ENCODE measurements at places on chromosomes 13 and 19. TPM values are rescaled to one million over a fixed set of nuclear protein-coding genes. Genes with fewer than 3 reads are reported as not detected.

CABP5 gene
- not detected for polyA plus RNA-seq

- no peak overlapping the region for H3K27ac ChIP-seq
- H3K4me3 ChIP-seq: no peak overlapping the region
- DNase-seq: no peak
- H3K36me3 ChIP-seq: no peaks in the 10 kb centered on the region
Observed at GRCh38 chr19:38492181-38492813, 58.8 kb downstream of the RYR1 start.

- H3K27ac ChIP-seq: no peak overlapping the region
- H3K36me3 ChIP-seq: no peaks in the 10 kb centered on the region
- H3K27me3 ChIP-seq: no peaks in the 10 kb centered on the region
- no peak for DNase-seq
- H3K4me3 ChIP-seq: no peak overlapping the region
Observed at GRCh38 chr13:106548064-106548696, 12.7 kb upstream of the EFNB2 start.

LRRC8E gene
- polyA plus RNA-seq: 2.4 TPM

GRCh38 chr19:32178401-32178800 is 167.0 kb upstream of the ZNF507 start:
- H3K4me1 ChIP-seq: no peaks in the 10 kb centered on the region
- H3K4me3 ChIP-seq: no peak overlapping the region
- H3K27me3 ChIP-seq: peaks cover 5% of the 10 kb centered on the region
- H3K36me3 ChIP-seq: no peaks in the 10 kb centered on the region
- peak; percentile 5 for DNase-seq

DNA sequence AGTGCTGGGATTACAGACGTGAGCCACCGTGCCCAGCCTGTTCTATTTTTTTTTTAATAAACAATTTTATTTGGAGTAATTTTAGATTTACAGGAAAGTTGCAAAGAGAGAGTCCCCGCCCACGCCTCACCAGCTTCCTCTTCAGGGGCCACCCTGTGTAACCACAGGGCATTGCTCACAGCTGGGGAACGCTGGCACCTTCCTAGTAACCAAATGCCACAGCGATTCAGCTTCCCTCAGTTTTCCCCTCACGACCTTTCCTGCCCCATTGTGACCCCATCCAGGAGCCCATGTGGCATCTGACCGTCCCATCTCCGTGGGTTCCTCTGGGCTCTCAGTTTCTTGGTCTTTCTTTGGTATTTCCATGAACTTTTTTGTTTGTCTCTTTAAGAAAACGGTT is 83.9 kb downstream of the GNG7 start:
- no peak for DNase-seq
- H3K4me3 ChIP-seq: no peak overlapping the region
- peak overlapping the region; percentile 77 for H3K27ac ChIP-seq
- peaks cover 15% of the 10 kb centered on the region for H3K4me1 ChIP-seq
- no peaks in the 10 kb centered on the region for H3K27me3 ChIP-seq

AZU1 gene
- polyA plus RNA-seq: 1.1 TPM

CLASRP gene
- polyA plus RNA-seq: 39.8 TPM

- H3K36me3 ChIP-seq: no peaks in the 10 kb centered on the region
- H3K27me3 ChIP-seq: no peaks in the 10 kb centered on the region
- no peaks in the 10 kb centered on the region for H3K4me1 ChIP-seq
- no peak overlapping the region for H3K27ac ChIP-seq
- H3K4me3 ChIP-seq: no peak overlapping the region
Observed at GRCh38 chr13:110008816-110009215, 222.4 kb upstream of the IRS2 start.

DNA sequence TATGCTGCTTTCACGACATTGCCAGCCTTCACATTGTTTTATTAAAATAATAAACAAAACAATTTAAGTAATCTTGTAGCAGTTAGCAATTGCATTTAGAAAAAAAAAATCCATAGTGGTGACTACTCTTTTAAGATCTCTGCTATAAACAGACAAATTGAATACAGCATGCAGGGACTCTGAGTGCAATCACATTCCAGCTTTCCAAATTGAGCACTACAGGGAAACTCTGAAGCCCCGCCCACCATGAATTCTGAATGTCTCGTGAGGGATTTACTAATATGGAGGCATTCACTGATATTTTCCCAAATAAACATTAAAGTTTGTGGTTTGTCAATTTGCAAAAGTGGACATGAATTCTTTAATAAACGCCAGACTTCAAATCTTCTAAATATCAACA is 698.8 kb downstream of the LIG4 start:
- no peaks in the 10 kb centered on the region for H3K36me3 ChIP-seq
- no peaks in the 10 kb centered on the region for H3K27me3 ChIP-seq
- DNase-seq: no peak
- H3K27ac ChIP-seq: no peak overlapping the region
- H3K4me3 ChIP-seq: no peak overlapping the region
- H3K4me1 ChIP-seq: no peaks in the 10 kb centered on the region

- H3K36me3 ChIP-seq: no peaks in the 10 kb centered on the region
- no peak overlapping the region for H3K27ac ChIP-seq
- no peaks in the 10 kb centered on the region for H3K4me1 ChIP-seq
Observed at GRCh38 chr13:104817271-104817670, 1718.2 kb downstream of the EFNB2 start.

LCP1 gene
- polyA plus RNA-seq: 17.3 TPM

DNA sequence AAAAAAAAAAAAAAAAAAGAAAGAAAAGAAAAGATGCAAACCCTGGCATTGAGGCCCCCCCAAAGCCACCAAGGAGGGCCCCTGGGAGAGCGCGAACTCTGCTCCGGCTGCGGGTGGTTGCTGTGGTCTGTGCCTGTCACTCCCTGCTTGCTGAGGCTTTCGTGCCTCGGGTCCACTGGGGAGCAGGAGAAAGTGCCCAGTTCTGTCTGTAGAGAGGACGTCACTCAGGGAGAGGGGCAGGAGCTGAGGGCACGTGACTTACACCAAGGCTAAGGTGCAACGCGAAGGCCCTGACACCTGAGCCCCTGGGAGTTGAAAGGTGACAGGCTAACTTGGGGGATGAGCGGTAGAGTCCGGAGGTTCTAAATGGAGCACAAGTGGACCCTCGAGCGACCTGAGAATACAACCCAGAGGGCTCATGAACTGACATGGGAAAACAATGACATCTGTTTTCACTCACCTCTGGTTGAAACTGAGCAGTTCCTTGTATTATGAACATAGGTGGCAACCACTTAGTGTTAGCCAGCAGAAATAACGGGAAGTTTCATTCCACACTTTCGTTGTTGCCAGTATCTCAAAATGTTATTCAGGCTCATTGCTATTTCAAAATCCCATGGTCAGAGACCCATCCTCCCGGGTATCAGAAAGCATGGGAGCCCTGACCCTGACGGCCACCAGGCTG is 69.2 kb upstream of the TM9SF2 start:
- H3K4me3 ChIP-seq: peak overlapping the region; percentile 27
- H3K27me3 ChIP-seq: no peaks in the 10 kb centered on the region
- peaks cover 15% of the 10 kb centered on the region for H3K4me1 ChIP-seq
- H3K36me3 ChIP-seq: no peaks in the 10 kb centered on the region
- no peak for DNase-seq

- H3K4me3 ChIP-seq: no peak overlapping the region
- no peaks in the 10 kb centered on the region for H3K4me1 ChIP-seq
- H3K27me3 ChIP-seq: no peaks in the 10 kb centered on the region
- DNase-seq: no peak
- H3K36me3 ChIP-seq: no peaks in the 10 kb centered on the region
Observed at GRCh38 chr19:30865511-30865910, 483.7 kb downstream of the TSHZ3 start.

ZIC5 gene
- not detected for polyA plus RNA-seq

DNA sequence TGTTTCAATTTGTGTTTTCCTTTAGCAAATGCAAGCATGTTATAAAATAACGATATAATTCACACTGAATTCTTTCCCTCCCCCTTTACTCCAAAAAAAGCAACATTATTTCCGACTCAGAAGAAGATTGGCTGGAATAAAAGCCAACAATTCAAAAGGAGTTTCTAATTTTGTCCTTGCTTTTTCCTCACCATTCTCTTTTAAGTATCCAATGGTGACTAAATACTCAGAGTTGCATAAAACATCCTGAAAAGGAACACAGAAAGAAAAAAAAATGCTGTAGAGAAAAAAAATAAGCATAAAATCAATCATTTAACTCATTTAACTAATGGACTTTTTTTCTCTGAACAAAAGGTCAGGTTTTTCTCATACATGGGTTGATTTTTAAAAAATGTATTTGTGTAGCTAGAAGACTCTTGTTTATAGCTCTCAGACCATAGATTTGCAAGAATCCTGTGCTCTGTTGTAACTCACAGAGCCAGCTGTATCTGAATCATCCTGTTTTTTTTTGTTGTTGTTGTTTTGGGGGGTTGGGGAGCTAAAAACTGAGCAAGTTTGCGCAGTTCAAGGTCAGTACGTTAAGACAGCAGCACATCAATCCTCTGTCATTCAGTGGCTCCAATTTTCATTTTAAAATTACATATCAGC is 108.1 kb downstream of the PCDH17 start:
- no peaks in the 10 kb centered on the region for H3K4me1 ChIP-seq
- DNase-seq: no peak
- H3K36me3 ChIP-seq: no peaks in the 10 kb centered on the region
- H3K27ac ChIP-seq: no peak overlapping the region
- H3K4me3 ChIP-seq: no peak overlapping the region
- H3K27me3 ChIP-seq: no peaks in the 10 kb centered on the region

DNA sequence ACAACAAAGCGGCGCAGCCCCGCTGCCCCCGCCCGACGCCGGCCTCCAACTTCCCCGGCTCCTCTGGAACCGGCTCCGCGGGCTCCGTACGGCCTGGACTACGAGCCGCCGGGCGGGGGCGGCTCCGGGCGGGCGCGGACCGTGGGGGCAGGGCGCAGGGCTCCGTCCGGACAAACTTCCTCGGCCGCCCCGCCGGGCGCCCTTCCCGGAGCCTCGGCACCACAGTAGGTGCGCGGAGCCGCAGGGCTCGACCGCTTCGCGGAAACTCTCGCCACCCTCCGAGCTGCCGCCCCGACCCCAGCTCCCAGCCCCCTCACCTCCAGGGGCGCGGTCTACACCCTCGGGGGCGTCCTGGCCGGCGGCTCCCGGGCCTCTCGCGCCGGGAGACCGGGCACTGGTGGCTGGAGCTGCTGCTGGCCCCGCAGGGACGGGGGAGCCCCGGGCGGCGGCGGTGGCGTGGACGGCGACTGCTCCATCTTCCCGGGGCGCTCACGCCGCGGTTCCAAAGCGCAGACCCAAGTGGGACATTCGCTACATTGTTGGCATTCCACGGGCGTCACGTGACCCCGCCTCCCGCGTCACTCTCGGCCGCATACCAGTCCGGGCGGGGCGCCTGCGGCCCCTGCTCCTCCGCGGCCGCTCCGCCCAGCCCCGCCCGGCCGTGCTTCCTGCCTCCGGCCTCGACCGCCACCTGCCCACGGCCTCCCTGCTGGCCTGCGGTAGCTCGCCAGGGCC is at the start of gene LATS2:
TSS of gene LATS2 (minus strand) at position 558 of the 735 bp plus-strand sequence. CDS start 15,560 bp downstream, outside the sequence.
- H3K27me3 ChIP-seq: no peaks in the 10 kb centered on the region
- peaks cover 16% of the 10 kb centered on the region for H3K4me1 ChIP-seq

DNA sequence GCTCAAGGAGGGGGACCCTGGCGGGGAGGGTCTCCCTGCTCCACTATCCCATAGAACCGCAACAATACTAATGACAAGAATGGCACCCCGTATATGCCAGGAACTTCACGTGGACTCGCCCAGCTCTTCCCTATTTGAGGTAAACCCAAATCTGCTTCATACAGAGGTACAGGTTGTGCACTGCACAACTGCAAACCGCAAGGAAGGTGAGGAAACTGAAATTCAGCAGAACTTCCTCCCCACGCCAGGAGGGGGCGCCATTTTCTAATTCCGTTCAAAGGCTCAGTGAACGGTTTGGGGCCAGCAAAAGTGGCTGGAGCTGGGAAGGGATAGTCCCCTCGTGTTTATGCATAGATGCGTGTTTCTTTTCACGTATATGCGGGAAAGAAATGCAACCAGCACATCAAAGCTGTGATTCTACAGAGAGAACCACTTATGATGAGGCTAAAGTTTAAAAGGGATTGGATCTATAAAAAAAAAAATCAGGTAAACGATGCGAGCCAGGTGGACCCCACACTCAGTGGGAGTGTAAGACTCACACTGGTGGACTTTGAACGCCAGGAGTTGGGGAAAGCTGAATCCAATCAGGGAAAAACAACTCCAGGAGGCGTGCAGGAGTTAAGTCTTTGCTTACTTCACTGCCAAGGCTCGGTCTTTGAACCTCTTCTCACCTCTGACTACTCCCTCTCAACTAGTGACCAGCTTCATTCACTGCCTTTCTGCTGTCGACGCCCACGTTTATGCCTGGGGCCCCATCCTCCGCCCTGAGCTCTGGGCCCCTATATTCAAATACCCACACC is 20.3 kb downstream of the C19orf81 start:
- no peak overlapping the region for H3K4me3 ChIP-seq
- peak; percentile 31 for DNase-seq
- H3K27me3 ChIP-seq: peaks cover 35% of the 10 kb centered on the region
- H3K36me3 ChIP-seq: no peaks in the 10 kb centered on the region
- H3K4me1 ChIP-seq: no peaks in the 10 kb centered on the region
- H3K27ac ChIP-seq: no peak overlapping the region

- H3K27me3 ChIP-seq: no peaks in the 10 kb centered on the region
- H3K4me3 ChIP-seq: peak overlapping the region; percentile 50
- peaks cover 28% of the 10 kb centered on the region for H3K4me1 ChIP-seq
- peak; percentile 59 for DNase-seq
- peak overlapping the region; percentile 56 for H3K27ac ChIP-seq
- H3K36me3 ChIP-seq: peaks cover 31% of the 10 kb centered on the region
Observed at GRCh38 chr19:6423499-6424194, 964 bp downstream of the KHSRP start.

PSPN gene
- polyA plus RNA-seq: 0.67 TPM

DNA sequence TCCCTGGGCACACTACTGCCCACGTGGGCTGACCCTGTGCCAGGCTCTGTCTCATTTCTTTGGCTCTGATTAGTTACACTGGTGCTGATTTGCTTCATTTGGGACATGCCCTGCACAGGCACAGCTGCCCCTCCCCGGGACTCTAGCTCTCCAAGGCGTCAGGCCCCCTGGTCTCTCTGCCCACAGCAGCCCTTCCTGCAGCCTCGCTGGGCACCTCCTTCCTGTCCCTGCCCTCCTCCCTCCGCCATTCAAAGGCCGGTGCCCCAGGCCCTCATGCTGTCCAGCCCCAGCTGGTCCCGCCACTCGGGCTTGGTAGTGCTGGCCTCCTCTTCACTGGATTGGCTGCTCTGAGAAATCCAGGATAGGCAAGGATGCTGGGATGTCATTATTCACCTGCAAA is 73.1 kb downstream of the ERICH6B start:
- H3K27me3 ChIP-seq: no peaks in the 10 kb centered on the region
- no peaks in the 10 kb centered on the region for H3K4me1 ChIP-seq
- no peak for DNase-seq
- H3K36me3 ChIP-seq: no peaks in the 10 kb centered on the region
- no peak overlapping the region for H3K27ac ChIP-seq

DNA sequence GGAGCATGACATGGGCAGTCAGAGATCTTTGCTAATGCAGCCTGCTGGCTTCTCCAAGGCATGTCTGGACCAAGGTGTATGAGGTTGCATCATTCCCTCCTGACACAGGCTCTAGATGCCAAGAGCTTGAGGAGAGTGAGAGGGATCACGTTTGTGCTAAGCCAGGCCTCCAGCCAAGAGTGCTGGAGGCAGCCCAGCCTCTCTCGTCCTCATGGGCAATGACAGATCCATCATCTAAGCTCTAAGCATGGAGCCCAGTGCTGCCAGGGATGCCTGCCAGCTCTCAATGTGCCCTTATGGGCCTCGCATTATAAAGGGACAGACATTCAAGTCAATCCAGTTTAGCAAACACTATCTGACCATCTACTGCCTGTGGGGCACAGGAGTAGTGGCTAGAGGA is 136.3 kb upstream of the VSTM2B start:
- H3K4me3 ChIP-seq: no peak overlapping the region
- DNase-seq: no peak
- H3K27me3 ChIP-seq: no peaks in the 10 kb centered on the region
- H3K4me1 ChIP-seq: no peaks in the 10 kb centered on the region

- peak; percentile 67 for DNase-seq
- H3K4me1 ChIP-seq: no peaks in the 10 kb centered on the region
- H3K36me3 ChIP-seq: no peaks in the 10 kb centered on the region
- H3K27me3 ChIP-seq: peaks cover 51% of the 10 kb centered on the region
- H3K4me3 ChIP-seq: no peak overlapping the region
Observed at GRCh38 chr19:1455336-1456120, 5.6 kb downstream of the APC2 start.
